Pulmonary artery endothelial cell (primary cell): ENCODE measurements at places on chromosomes 5 and 9. TPM values are rescaled to one million over a fixed set of nuclear protein-coding genes. Genes with fewer than 3 reads are reported as not detected.
A peak's percentile ranks its signal among the peaks of the same experiment; 100 is the strongest.

The AP3B1 gene
- 49.1 and 53.4 TPM in 2 replicates for total RNA-seq

DNA sequence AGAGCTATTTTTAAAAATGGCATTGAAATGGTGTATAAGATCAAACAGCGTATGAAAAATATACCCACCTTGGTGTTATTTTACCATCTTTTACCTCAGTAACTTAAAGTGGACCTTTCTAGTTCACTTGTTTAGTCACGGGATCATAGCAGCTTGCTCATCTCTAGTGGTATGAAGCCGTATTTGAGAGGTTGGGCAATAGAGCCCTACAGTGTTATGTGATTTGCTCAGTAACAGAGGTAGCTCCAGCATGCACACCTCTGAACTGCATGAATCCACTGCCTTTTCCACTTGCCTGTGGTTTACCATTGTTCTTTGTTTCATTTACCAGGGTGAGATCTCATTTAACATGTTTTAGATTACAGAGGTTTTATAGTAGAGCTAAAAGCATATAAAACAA, 134.4 kb downstream of the ATG10 start:
- no peak for DNase-seq

The SV2C gene
- total RNA-seq = not detected in 2 replicates

DNA sequence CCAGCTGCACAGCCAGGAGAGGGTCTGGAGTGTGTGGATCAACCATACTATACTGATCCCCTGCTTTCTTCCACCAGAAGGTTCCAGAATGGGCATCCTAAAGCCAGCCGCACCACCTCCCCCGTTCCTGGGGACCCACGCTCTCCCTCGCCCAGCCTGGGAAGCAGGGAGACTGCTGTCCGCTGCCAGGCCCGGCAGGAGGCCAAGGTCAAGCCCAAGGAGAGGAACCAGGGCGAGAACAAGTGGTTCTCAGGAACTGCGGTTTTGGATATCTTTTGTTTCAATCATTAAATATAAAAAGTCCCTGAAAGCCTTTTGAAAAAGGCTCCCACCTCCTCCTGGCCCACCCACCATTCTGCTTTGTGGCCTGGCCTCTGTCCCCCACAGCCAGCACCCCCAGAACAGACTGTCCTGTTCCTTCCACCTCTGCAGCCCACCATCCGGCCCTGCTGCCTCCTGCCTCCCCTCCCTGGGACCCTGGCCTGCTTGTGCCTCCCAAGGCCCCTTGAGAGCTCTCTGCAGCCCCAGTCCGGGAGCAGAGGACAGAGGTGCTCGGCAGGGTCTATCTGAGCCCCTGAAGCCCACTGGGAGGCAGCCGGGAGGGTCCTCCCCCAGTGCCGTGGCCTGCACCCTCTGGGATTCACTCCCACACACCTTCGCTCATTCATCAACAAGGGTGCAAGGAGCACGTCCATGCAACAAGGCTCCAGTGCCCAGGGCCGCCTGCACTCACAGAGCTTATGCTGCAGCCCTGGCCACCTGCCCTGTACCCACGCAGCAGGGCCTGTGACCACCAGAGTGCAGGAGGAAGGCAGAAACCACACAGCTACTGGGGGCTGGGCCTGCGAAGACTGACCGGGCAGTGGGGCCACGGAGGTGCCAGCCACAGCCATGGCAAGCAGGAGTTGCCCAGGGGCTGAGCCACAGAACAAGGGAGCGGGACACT, 614 bp upstream of the LCN6 start:
- DNase-seq = no peak

GRCh38 chr9:26955222-26955903, 849 bp upstream of the IFT74 start:
- no peak for DNase-seq

DNA sequence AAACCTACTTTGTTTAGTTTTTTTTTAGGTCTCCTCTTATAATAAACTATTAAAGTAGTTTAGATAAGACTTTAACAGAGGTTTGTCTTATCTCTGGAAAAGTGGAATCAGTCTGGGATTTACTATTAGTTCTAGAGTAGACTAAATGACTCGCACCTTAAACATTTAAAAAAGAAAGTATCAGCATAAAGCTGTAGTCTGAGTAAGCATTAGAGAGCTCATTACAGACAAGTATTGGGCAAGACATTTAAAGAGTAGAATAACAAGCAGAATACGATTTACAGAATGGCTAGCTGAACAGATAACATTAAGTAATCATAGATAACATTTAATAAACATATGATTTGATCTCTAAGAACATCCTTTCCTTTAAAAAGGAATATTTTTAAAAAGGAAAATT, 226.0 kb upstream of the DMAC1 start:
- DNase-seq = no peak

DNA sequence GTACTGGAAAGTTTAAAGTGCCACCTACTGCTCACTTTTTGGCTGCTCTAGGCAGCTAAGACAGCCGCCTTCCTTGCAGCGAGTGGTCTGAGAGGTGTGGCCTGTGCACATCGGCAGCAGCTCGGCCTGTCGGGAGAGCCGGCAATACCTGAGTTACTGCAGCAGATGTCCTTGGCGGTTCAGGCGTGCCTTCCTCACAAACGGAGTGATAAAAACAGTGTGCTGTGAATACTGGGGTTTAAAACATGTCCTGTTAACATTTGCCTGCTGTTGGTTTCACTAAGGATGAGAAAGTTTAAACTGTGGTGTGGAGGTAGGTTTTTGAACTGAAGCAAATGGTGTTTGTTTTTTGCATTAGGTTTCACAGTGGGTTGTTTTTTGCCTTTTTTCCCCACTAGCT, 12.9 kb downstream of the TRAF2 start:
- DNase-seq = no peak

GRCh38 chr9:111985315-111985714, 88.7 kb downstream of the UGCG start:
- DNase-seq = no peak

- DNase-seq = no peak
These were observed 35.4 kb downstream of the CXXC5 start for GRCh38 chr5:139683295-139684271.

- no peak for DNase-seq
These were observed 185.2 kb downstream of the DCP2 start for GRCh38 chr5:113161806-113162205.

DNA sequence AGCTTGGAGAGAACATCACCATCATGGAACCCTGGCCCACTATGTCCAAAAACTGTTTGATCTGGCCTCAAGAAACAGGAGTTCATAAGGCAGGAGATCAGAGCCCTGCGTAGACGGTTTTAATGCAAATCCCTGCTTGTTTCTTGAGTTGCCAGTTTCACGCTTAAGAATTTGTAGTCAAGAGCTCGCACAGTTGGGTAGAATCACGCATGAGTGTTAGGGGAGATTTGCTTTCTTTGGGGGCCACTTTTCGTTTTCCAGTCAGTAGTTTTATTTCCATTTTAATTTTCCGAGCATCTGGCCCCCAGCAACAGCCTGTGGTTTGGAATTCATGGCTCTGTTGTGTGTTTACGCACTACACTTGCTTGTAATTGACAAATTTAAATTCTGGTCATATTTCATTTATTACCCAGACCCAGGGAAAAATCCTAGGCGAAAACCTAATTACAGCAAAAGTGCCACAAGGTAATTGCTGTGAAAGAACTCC, 6.6 kb upstream of the C5orf58 start:
- DNase-seq = no peak

The BTNL9 gene
- 0.04 and 0.07 TPM in 2 replicates for total RNA-seq

The AIF1L gene
- 64.6 and 72.3 TPM in 2 replicates for total RNA-seq

DNA sequence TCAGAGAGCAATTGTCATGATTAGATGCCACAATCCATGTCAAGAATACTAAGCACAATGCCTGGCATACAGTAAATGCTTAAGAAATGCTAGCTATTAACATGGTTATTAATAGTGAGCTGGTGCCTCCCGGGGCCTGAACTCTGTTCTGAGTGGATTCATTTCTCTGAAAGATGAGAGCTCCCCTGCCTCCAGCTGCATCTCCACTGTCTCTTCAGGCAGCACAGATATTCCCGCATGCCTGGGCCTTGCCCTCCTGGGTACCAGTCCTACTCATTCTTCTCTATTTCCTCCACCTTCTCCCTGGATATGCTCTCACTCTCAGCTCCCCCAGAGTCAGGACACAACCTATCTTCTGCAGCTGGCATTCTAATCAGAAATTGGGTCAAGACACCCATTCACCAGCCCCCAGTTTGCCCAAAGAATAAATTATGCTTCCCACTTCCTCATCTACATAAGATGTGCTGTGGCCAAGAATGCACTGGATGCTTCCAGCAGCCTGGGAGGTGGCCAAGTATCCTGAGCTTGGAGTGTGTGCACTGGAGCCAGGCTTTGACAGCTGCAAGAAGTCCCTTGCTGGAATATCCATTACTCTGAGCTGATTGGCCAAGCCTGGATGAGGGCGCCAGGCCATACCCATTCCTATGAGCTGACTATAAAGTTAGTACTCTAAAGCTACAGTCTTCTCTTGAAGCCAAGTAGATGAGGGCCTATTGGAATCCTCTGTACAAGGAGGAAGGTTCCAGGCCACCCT, 669.0 kb downstream of the ACTL7B start:
- no peak for DNase-seq

The ASS1 gene
- 3.0 and 6.9 TPM in 2 replicates for total RNA-seq

- peak; percentile 63 for DNase-seq
These were observed 55.9 kb upstream of the IL6ST start for GRCh38 chr5:56050551-56051255.

- no peak for DNase-seq
These were observed 226.7 kb upstream of the PTGER4 start for GRCh38 chr5:40452874-40453624.

DNA sequence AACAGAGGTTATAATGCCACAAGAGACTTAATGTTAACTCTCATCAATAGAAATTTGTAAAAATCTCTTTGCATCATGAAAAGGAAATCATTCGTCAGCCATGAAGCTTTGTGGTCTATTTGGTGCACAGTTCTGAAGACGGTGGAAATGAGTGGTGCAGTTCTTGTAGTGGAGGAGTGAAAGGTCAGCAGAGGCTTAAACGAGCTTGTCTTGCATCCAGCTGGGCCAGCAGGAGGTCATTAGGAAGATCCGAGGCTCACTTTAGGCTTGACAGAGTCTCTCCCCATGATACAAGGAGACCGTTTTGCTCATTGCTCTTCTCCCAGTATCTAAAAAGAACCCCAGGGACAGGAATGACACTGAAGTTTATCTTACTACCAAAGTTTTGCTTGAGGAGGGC, 440.8 kb downstream of the BNC2 start:
- DNase-seq = no peak

The TNFSF15 gene
- 0.53 and 1.3 TPM in 2 replicates for total RNA-seq

The FOXI1 gene
- not detected in 2 replicates for total RNA-seq

The SPATA31D4 gene
- not detected in 2 replicates for total RNA-seq

DNA sequence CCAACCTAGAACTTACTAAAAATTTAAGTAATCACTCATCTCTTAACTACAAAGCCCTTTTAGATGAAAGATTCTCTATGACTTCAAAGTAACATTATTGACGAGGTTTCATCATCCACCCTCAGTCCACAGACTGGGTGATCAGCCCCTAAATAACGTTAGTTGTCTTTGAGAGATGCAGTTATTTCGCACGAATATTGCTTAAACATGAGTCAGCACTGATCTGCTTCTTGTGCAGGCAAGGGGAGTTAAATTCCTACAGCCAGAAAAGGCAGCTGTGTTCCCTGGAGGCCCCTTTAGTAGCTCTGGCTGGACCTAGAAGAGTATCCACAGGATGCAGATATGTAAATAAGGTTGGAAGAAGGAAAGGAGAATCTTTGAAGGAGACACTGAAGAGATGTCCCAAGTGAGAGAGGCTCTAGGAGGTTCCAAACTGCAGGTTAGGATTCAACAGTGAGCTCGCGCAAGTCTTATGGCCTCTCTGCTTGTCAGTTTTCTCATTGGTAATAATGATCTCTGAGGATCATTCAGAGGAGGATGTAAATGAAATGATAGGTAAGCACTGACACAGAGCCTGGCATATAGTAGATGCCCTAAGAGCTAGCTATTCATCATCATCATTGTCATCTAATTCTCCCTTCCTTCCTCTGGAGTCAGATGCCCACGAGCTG, 122.2 kb upstream of the MAN2A1 start:
- DNase-seq = no peak

The CKMT2 gene
- total RNA-seq = 0.07 TPM in 1 of 2 replicates, not detected in the other

The OCLN gene
- total RNA-seq = 14.0 and 36.5 TPM in 2 replicates

- DNase-seq = no peak
These were observed 81.2 kb downstream of the ADAMTS12 start for GRCh38 chr5:33810491-33811120.

- no peak for DNase-seq
These were observed 28.4 kb upstream of the IRX4 start for GRCh38 chr5:1910861-1911772.

The C9 gene
- 0.25 TPM in 1 of 2 replicates, not detected in the other for total RNA-seq

The C5orf52 gene
- not detected in 2 replicates for total RNA-seq

The PCDHGB7 gene
- total RNA-seq = 4.8 and 6.1 TPM in 2 replicates

- no peak for DNase-seq
These were observed 148.5 kb upstream of the ALDH1B1 start for GRCh38 chr9:38243993-38244392.

The CCDC171 gene
- 0.86 and 1.1 TPM in 2 replicates for total RNA-seq

The ABO gene
- not detected in 2 replicates for total RNA-seq
